ENCODE measurements at places on chromosomes 16 and 17.

GRCh38 chr17:59601130-59601529, 18.6 kb upstream of the CLTC start:
- no peak for DNase-seq

DNA sequence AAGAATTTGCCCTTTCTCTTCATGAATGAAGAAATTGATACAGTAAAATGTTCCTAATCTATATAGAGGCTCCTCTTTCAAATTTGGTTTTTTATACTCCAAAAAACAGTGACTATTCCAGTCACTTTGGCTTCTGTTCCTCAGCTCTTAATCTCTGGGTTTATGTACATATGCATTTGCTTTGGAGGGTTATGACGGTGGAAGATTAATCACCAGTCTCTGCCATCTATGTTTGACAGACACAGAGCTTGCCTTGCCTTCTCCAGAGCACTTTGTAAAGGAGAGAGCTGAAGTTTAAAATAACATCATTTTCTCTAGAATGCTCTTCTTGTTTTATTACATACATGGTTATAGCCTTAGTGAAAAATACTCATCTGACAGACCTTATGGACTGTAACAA, 99.3 kb downstream of the NLK start:
- no peak for DNase-seq

DNA sequence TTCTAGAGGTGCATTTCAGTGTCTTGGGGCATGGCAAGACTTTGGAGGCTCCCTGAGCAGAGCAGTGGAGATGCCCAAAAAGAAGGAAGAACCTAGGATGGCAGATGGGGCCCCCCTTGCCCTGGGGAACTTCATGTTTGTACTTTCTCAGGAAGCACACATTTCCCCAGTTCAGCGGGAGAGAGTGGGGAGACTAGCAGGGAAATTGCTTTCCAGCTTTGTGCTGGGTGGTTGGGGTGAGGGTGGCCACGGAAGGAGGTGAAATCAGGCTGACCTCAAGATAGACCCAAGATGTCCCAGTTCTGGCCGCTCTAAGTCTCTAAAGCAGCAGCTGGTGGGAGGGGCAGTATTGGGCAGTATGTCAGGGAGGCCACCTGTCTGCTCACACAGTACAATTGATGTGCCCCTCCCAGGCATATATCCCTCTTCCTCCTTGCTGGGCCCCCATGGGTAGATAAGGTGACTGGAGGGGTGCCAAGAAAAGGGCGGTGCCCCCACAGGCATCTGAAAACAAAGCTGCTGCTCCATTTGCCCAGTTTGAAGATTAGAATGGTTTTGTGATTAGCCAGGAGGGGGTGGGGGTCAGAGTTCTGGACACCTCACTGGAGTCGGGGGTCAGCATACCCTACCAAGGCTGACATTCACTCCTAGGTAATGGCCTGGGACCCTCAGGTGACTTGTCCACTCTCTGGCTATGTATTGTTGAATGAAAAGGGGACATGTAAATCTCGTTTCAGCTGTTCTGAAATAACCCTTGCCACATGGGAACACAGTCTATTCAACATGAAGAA, 17.1 kb upstream of the NAGLU start:
- DNase-seq = no peak

DNA sequence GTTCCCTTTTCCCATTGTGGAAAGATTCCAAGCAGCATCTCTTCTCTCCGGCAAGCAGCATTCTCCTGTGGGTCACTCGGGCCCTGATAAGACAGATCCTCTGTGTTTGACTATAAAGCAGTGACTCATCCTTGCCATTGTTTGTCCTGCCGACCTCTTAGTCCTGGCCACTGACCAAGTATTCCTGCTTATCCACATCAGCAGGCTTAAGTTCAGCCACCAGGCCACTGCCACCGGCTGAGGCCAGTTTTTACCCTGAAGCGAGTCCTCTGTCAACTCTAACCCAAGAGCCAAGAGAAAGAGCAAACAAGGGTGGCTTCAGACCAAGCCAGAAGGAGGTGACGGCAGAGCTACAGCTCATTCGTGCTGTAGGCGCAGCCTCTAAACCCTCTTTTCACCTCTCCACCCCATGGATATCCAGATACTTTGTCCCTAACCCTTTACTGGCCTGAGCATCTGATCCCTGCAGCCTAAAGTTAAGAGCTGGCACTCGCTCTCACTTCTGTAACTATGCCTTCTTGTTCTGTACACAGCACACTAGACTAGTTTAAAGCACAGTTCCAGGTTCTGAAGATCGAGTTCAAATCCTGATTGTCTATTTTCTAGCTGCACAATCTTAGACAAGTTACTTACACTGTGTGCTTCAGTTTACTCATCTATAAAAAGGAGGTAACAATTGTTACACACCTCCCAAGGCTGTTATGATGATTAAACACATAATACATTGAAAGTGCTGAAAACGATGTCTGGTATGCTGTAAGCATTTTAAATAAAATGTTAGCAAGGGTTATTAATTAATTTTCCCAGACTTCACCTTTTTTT, 31.0 kb downstream of the SOX9 start:
- DNase-seq = peak; percentile 74

DNA sequence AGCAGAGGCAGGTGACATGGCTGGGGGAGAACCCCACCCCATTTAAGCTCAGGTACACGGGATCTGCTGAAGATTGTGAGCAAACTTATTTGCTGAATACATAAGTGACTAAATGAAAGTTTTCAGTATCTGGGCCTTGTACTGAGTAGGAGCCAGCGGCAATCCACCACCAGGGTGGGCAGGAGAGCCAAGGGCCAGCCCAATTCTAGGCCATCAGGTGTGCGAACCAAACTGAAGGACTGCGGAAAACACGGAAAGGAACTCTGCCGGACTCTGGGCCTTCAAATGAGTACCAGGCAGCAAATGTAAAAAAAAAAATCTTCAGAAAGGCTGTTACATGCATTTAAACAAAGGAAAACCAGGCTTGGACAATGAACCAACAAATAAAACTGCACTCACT, 19.7 kb downstream of the ARHGAP17 start:
- peak; percentile 45 for DNase-seq

DNA sequence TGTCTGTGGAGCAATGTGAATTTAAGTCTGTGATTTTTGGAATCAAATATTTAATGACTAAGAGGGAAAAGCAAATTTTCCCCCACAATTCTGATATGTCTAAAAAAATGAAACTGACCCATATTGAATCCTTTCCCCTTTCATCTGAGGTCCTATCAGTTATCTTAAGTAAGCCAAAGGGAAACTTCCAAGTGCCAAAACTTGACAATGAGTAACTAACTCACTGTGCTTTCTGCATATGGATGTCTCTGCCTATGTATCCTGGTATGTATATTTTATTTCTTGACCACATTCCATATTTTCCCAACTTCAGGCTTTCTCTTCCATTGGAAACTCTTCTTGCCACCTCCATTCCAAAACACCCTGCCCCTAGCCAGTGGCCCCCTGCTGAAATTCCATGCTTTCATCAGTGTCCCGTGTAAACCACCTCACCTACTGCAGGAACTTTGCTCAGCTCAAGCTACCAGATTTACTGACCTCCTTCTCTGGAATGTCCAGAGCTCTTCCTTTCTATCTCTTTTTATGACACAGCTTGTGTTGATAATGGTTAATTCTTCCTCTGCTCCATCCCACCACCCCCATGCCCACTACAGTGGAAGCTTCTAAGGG, 59.0 kb downstream of the TOX3 start:
- DNase-seq = no peak

GRCh38 chr17:16999931-17000625, 28.2 kb upstream of the TNFRSF13B start:
- DNase-seq = no peak

DNA sequence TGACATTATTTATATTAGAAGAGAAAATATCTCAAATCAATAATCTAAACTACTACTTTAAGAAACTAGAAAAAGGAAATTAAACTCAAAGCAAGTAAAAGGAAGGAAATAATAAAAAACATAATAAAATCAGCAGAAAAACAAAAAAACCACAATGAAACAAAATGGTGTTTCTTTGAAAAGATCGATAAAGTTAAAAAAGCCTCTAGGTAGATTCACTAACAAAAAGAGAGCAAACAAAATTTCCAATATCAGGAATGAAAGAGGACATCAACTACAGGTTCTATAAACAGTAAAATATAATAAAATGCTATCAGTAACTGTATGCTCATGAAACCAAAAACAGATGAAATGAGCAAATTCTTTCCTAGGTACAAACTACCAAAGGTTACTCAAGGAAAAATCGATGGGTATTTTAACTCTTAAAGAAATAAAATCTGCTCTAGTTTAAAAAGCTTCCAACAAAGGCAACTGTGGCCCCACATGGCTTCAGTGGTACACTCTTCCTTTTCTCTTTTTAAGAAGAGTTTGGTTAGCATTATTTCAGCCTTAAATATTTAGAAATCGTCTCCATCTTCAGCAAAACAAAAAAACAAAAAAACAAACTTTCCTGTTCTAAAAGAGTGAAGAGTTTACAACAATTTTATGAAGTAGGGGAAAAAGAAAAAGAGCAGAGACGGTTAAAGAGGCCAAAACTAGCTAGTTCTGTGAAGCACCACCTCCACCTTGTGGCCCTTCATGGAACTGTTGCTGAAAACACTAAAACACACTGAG, 102.2 kb downstream of the TRIM37 start:
- DNase-seq = peak; percentile 64
